ENCODE measurements at places on chromosomes 3 and 15.

GRCh38 chr3:61616586-61616985 is 55.2 kb downstream of the PTPRG start:
- no peak for DNase-seq

- DNase-seq = no peak
These were observed 3.0 kb upstream of the PPP1R2 start for GRCh38 chr3:195546130-195546560.

DNA sequence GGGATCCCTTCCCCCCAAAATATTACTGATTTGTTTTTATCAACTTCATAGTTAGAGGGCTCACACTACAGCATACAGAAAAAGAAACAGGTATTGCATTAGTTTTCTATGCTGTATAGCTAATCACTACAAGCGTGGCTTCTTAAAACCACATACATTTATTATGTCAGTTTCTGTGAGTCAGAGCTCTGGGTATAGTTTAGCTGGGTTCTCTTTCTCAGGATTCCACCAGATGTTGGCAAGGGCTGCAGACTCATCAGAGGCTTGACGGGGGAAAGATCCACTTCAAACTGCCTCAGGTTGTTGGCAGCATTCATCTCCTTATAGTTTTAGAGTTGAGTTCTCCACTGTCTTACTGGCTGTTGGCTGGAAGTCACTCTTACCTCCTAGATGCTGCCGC is 328.0 kb downstream of the NLGN1 start:
- no peak for DNase-seq

DNA sequence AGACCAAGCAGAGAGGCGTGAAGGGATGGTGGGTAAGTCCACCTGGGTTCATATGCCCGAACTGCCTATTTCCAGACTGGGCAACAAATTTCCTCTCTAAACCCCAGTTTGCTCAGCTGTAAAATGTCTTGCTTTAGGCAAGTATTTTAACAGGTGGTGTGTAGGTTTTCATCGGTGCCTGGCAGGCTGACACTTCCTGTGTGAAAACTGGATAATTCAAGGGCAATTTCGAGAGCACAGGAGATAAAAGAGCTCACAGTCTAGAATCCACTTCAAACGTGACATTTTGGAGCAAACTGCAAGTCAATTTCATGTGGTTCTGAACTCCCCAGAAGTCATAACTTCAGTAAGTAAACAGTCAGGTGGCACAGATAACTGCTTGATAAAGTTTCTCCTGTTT is 112.2 kb downstream of the OXNAD1 start:
- DNase-seq = no peak

- DNase-seq = no peak
These were observed at the start of gene CHRNB4 for GRCh38 chr15:78641102-78641748. CHRNB4 (minus strand) TSS chr15:78641210; CDS start chr15:78641133, 77 bp downstream.

DNA sequence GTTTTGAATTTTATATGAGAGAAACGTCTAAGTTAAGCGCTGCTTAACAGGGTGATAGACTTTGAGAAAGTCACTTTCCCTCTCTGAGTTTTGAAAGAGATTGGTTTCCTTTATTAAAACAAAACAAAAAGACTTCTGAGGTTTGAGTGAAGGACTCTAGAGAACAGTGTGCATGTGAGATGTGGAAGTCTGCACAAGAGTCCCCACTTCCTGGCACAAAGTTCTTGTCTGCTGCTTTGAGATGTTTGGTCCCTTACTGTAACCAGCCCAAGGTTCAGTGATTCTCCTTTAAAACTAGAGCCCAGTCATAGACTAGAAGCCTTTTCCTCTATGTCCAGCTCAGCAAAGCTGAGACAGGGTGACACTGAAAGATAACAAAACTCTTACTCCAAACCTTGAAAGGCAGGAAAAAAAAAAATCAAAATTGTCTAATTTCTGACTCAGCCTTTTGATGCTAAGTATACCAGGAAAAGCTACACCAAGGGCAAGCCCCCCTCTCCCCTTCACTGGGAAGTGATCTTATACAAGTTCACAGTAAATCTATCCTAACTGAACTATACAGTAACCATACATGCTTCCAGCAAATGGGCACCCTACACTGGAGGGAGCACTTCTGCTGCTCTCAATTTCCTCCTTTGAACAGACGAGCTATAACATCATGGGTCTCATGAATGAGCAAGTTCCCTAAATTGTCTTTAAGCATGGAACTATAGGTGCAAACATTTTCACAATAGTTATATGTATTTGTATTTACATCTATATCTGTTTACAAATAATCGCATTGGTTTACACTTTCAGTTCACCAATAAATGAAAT is 2.3 kb downstream of the POPDC2 start:
- DNase-seq = no peak

DNA sequence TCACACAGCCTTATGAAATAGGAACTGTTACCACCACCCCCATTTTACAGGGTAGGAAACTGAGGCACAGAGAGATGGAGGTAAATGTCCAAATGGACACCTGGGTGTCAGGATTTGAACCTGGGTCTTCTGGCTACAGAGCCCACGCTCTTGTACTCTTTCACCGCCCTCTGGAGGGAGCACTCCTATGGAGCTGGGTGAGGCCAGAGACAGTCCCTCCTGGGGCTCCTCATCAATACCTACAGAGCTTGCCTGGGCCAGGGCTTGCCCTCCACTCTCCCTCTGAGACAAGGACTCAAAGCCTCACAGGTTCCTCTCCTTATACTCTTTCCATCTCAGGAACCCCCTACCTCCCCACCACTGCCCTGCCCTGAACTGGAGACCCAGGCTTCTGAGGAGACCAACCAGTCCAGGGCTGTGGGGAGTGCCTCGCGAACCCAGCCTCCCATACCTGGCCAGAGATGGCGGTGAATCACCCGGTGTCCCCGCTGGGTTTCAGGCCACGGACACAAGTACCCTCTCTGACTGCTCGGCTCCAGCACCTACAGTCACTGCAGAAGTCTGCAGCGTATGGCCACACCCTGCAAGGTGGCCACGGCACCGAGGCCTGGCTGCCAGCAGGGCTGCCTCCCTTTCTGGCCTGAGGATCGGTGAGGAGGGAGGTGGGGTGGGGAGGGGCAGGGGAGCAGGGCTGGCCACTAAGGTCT is 22.1 kb upstream of the ATP2B2 start:
- no peak for DNase-seq

DNA sequence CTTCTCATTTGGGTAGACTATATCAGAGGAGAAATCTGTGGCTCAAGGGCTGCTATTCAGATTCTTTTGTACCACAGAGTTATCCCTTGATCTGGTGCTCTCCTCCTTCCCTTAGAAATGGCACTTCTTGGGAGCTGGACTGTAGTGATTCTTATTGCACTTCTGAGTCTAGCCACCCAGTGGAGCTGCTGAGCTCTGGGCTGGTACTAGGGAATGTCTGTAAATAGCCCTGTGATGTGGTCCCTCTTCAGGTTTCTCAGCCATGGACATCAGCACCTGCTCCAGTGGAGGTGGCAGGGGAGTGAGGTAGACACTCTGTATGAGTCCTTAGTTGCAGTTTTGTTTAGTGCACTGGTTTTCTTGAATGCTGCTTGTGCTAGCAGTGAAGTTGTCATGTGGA is 1292.6 kb downstream of the SI start:
- no peak for DNase-seq

DNA sequence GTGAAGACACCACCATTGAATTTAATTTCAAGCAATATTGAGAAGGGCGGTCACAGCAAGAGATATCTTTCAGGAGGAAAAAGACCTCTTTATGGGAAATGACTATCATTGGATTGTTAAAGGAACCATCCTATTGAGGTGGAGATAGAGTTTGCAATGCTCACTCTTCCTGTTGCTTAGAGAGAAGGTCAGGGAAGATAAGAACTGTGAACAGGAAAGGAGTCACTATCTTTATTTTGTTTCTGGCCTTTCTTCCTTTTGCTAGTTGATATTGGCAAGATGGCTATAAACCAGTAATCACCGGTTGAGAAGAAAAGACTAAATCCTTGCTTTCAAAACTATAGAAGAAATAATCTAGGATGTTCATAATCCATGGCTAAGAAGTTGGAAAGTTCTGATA is 112.1 kb upstream of the TMEM108 start:
- no peak for DNase-seq

DNA sequence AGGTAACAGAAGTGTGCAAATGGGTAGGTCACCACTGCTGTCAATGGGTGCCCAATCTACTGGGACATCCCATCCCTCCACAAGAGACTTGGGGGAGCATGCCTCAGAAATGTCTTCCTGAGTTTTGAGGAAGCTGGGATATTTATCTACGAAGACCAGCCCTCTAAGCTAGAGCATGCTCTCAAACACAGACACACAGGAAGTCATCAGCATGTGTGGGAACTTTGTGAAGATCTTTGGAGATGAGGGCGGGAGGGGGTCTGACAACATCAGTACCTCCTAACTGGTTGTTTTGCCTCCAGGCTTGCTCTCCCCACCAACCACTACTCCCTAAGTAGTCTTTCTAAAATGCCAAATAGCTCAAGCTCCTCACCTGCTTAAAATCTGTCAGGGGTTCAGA is 3.5 kb upstream of the MEF2A start:
- DNase-seq = no peak

- no peak for DNase-seq
These were observed 230.4 kb upstream of the CHRM5 start for GRCh38 chr15:33737687-33738601.

DNA sequence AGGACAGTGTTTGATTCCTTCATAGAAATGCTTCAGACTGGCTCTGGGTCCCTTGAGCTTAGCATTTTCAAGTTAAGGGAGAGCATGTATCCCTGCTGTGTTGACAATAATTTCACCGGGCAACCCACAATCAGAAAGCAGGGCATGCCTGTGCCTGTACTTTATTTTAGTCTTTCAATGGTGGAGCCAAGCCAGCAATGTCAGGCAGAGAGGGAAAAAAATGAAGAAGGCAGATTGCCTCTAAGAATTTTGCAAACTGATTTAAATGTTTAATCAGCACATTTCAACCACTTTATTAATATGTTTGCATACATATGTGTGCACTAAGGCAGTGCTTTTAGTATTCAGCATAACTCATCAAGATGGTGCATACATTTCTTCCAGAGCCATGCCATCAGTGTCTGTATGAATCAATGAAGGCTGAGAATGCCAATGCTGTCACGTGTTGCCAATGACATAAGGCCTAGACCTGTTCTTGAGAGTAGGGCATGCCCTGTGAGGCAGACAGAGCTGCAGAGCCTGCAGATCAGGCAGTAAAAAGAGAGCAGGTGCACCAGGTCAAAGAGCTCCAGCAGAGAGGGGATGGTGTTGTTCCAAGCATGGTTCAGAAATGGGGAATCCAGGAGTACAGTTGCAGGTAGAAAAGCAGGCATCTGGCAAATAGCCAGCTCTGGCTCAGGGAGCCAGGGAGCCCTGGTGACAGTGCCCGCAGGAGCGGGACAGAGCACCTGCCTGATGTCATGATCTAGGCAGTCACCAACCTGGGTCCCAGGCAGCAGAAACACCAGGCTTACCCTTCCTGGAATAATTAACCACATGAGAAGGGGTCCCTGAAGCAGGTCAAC is 508.5 kb downstream of the GABRG3 start:
- no peak for DNase-seq

DNA sequence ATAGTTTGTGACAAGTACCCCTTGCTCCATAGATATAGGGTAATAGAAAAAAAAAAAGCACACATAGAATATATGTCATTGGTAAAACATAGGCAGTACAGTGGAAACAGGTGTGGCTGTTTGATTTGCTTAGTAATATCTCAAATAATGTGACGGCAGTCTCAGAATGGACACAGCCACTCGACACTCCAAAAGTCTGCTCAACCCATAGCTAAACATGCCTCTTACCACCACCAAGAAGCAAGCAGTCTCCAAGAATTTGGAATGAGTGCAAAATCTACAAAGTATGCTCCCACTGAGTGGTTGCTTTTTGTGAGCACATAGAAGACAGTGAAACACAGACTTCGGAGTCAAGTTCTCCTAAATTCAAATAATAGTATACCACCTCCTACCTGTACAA is 43.0 kb downstream of the RAB27A start:
- no peak for DNase-seq

DNA sequence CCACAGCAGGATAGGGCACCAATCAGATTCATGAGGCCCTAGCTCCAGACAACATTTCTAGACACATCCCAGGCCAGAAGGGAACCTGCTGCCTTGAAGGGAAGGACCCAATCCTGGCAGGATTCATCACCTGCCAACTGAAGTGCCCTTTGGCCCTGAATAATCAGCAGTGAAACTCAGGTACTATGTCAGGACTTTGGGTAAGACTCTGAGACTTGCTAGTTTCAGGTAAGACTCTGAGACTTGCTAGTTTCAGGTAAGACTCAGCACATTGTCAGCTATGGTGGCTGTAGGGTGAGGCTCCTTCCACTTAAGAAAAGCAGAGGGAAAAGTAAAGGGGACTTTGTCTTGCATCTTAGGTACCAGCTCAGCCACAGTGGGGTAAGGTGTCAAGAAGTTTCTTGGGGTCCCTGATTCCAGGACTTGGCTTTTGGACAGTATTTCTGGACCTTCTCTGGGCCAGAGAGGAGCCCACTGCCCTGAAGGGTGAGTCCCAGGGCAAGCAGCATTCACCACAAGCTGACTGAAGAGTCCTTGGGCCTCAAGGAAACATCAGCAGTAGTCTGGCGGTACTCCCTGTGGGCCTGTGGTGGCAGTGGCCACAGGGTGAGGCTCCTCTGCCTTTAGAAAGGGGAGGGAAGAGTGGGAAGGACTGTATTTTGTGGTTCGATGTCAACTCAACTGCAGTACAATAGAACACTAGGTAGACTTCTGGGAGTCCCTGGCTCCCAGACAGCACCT is 13.7 kb upstream of the COL8A1 start:
- no peak for DNase-seq

DNA sequence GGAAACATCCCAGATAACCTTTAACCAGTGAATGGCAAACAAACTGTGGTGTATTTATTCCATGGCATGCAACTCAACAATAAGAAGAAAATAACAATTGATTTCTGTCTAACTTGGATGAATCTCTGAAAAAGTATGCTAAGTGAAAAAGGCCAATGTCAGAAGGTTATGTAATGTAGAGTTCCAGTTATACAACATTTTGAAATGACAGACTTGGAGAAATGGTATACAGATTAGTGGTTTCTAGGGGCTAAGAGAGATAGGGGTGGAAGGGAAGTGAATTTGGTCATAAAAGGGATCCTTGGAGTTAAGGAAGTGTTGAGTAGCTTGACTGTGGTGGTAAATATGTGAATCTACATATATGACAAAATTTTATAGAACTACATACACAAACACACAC is 269.4 kb upstream of the SUCLG2 start:
- DNase-seq = no peak

DNA sequence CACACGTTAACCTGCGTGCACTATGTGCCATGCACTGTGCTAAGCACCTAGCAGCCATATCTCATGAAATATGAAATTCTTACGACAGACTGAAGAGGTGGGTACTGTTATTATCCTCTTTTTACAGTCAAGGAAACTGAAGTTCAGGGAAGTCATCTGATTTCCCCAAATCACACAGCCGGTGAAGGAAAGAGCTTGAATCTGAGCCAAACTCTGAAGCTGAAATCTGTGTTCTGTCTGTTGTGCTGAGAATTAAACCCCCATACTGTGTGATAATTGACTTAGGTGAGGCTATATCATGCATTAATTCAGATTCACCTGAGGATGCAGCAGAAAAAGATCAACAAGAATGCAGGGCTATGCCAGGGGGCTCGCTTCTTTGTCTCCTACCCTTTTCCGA is 475 bp downstream of the FAM107A start:
- DNase-seq = no peak

GRCh38 chr3:183356920-183357319 is 71.5 kb downstream of the MCF2L2 start:
- no peak for DNase-seq

- no peak for DNase-seq
These were observed 93.6 kb upstream of the FAM174B start for GRCh38 chr15:92749216-92749615.

- DNase-seq = no peak
These were observed 38.4 kb upstream of the MEIS2 start for GRCh38 chr15:37138591-37139215.

Data from NCI-H1436 treated with DMSO at 0.1 percent for 48 hours (cell line).